ENCODE measurements at places on chromosomes 1 and 21.

DNA sequence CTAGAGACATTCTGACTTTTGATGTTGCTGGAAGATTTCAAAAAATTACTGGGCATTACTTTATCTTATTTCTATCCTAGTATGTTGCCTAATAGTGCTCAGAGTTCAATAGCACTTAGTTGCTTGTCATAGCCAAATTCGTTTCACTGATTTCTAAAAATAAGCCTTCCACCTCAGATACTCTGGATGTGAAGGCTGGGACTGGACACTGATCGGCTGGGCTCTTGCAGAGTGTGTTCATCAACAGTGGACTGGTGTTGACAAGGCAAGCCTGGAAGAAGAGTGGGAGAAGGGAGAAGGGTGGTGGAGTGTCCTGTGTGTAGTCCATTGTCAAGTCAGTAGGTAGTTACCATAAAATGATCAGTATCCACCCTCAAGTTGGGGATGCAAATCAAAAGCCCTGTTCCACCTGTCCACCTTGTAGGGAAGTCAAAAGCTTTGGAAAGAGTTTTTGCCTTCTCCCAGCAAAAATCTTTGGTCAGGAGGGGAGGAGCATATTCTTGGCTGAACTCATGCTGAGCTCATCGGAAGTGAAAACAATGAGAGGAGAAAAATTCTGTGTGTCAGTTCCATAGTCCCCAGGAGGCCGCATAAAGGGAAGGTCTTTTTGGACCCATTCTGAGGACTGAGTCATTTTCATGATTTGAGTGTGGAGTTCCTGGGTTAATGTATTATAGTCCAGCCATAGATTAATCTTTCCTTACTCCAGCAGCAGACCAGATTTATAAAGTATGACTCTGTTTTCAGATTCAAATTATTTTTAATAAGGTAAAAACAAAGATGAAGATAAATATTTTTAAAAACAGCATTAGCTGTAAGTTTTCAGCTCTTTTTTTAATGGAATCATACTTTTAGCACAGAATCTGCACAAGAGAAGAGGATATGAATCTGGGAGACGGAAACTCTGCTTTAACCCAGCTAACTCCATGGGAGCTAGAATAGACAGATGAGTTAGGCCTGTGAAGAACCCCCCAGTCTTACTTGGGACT, 99.5 kb upstream of the BMP8A start:
- peak; percentile 87 for DNase-seq

- no peak for DNase-seq
These were observed 55.3 kb downstream of the LGR6 start for GRCh38 chr1:202248861-202249260.

DNA sequence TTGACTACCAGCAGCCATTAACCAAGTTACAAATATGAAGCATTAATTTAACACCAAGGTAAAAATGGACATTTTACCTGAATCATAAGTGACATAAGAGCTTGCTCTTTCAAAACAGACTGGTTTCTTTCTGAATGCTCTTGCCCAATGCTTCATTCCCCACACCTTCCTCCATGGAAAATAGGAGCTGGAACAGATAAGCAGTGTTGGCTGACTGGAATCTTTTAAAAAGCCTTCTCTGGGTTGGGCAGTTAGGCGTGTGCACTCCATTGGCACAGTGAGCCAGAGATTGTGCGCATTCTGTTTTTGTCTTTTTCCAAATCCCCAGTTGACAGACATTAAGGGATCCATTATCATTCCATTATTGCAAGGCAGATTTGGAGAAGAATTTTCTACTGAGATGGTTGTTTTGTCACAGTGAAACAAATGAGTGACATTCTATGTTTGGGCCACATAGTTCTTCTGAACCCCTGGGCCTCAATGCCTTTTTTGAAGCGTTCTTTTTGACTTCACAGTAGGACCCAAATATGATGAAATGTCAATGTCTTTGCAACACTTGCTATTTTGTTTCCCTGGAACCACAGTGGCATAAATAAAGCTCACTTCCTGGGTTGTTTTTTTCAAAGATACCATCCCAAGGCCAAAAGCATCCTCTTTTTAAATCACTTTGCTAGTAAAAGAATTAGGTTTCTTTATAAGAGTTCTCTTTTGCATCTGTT, 32.3 kb downstream of the LRRC8B start:
- DNase-seq, result no peak

GRCh38 chr1:43207229-43207853, 35.2 kb downstream of the CFAP57 start:
- DNase-seq, result peak; percentile 96

GRCh38 chr1:150561974-150562445, 12.8 kb downstream of the ADAMTSL4 start:
- DNase-seq, result peak; percentile 92

GRCh38 chr1:48266576-48266975, 44.1 kb downstream of the SLC5A9 start:
- no peak for DNase-seq

- DNase-seq, result no peak
These were observed 20.5 kb downstream of the CD84 start for GRCh38 chr1:160558660-160559380.

DNA sequence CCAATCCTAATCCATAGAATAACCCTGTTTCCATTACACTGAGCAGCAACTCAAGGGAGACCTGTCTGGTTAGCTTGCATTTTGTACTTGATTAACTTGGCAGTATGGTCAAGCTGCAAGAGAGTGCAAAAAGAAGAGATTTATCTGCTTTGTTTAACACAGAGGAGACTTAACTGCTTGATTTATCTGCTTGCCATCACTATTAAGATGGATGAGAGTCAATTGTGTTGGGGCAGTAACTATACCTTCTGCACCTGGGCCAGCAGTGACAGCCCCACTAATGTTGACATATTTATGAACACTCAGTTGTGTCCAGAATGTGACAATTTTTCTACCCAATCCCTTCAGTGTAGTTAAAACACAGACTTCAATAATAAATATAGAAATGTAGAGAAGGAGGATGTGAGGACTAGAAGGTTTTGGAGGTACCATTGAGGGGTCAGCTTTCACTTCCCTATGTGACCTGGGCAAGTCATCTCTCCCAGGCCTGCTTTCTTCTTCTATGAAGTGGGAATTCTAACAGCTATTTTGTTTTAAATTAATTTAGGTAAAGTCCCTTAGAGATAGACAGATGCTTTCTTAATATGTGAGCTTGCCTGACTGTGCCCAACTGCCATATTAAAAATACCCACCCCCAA, 159.1 kb upstream of the KCNK2 start:
- no peak for DNase-seq

- DNase-seq, result no peak
These were observed 91.5 kb downstream of the IER5 start for GRCh38 chr1:181179987-181180365.

- DNase-seq, result no peak
These were observed 86.7 kb upstream of the POU3F1 start for GRCh38 chr1:38133304-38133703.

DNA sequence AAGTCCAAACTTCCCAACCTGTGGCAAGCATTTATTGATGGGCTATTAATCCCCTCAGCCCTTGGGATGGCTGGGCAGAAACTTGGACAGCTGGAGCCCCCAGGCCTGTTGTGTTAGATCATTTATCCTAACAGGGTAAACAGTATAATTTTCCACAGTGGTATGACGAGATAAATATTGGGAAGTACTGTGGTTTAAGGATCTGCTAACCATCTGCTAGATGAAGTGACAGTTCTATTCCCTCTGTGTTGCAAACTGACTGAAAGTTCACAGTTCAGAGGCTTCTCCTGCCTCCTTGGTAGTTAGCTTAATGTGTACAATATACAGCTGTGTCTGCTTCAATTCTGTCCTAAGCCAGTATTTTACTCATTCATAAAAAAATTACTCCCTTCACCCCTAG, 127.5 kb upstream of the CHODL start:
- DNase-seq, result no peak

DNA sequence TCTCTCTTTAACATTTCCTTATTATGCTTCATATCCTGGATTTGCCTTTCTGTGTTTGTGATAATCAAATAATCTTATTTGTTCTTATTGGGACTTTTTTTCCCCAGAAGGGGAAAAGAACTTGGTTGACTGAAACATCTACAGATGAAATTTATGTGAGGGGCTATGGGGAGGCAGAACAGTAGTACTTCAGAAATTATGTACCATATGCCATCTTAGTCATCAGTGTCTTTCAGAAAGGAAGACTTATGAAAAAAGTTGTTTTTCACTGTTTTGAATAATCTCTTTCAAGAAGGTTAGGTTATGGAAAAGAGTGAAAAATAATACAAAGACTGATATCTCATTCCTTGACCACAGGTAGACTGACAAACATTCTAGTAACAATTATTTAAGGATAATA, 30.2 kb upstream of the TRAF5 start:
- no peak for DNase-seq

DNA sequence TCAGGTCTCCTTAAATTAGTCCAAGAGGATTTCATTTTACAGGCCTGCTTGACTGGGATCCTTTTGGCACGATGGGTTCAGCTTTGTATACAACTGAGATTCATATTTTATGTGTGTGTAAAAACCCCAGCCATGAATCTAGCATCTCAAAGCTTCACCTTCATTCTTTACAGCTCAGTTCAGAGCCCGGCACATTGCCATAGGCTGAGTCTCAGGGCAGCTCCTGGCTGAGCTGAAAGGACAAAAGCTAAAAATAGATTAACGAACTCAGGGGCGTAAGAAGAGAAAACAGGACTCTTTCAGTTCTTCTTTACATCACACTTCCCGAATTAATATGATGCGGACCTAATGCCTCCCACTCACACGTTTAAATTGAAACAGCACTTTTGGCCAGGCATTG, 262.8 kb upstream of the PBX1 start:
- DNase-seq, result no peak

DNA sequence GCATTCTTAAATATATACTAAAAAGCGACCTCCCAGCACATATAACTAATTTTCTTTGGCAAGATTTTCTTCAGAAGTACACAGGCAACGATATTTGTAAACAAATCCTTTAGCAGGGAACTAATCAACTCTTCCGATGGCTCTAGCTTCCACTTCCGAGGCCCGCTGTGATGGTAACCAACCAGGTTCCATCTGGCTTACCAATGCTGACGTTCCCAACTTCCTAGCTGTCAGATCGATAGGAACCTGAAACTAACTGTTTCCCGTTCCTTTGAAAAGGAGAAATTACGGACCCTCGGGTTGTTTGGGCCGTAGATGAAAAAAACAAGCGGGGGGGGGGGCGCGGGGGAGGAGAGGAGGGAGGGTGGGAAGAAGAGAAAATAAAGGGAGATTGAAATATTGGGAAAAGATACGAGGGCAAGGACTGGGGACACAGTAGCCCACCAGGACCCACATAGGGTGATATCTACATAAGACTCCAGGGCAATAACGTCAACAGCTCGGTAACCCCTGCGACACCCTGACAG, 513 bp downstream of the GTF2B start:
- no peak for DNase-seq

DNA sequence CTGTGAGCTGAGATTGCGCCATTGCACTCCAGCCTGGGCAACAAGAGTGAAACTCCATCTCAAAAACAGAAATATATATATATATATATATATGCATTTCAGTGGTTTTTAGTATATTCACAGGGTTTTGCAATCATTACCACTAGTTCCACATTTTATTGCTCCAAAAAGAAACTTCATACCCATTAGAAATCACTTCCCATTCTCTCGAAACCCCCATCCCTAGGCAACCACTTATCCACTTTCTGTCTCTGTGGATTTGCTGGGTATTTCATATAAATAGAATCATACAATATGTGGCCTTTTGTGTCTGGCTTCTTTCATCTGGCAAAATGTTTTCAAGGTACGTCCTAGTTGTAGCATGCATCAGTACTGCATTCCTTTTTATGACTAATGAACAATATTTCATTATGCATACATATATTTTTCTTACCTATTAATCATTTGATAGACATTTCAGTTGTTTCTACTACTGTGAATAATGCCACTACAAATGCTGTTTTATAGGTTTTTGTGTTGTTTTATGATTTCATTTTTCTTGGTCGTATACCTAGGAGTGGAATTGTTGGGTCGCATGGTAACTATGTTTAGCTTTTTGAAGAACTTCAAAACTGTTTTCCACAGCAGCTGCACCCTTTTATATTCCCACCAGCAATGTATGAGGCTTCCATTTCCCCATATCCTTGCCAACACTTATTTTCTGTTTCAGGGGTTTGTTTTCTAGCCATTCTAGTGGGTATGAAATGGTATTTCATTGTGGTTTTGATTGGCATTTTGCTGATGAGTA, 95.9 kb downstream of the PHTF1 start:
- peak; percentile 11 for DNase-seq

GRCh38 chr1:67561704-67562113, 123.3 kb upstream of the GADD45A start:
- DNase-seq, result peak; percentile 74

DNA sequence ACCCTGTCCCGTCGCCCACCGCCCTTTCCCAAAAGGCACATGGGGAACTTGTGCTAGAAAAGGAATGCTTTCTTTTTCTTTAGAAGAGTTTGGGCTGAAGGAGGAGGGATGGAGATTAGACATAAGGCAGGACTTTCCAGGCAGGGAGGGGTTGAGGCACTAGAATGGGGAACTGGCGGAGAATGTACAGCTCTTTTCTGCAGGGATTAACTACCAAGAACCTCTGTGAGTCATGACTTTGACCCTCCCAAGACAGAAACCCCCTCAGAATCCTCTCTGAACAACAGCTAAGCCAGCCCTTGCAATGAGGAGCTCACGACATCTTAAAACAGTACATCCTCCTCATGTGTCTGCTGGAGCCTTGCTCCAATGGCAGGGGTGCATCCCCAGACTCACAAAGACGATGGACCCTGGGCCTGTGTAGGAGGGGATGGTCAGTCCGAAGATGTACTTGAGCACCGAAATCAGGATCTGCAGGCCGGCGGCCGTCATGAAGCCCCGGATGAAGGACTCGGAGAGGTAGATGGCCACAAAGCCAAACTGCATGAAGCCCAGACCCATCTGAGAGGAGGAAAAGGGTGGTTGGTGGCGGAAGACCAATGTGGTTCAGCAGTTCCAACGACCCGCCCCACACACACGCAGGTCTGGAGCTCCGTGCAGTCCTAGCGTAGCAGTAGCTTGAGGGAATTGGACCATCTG, 13.6 kb downstream of the SLC26A9 start:
- DNase-seq, result no peak

DNA sequence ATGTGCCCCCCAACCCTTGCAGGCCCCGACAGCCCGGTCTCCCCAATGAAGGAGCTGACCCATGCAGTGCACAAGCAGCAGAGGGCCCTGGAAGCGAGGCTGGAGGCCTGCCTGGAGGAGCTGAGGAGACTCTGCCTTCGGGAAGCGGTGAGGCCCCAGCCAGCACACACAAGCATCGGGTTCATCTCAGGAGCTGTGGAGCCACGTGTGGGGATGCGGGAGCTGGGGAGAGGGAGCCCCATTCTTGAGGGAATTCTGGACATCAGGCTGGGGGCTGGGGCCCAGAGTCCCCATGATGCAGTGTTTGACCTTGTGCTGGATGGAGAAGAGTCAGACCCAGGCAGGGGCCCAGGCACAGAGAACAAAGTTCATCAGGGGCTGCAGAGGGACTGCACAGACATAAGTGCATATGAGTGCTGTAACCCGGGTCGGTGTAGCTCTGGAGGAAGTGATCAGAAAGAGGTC, 4.8 kb downstream of the INAVA start:
- DNase-seq, result no peak

DNA sequence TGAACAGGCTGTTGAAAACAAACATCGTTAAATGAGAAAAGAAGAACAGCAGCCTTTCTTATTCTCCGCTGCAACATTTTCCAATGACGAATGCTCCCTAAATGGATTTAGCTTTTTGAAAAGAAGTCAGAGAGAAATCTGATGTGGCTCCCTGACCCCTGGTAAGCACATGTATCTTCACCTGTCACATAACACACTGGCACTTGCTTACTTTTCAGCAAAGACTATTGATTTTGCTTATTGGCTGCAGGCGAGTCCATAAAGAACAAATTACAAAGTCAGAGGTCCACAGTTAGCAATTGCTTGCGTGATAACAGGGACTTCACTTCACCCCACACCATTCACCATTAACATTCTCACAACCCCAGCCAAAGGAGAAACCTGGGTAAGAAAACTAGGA, 362.8 kb downstream of the GPATCH2 start:
- no peak for DNase-seq

All from NCI-H226 (cell line).